ENCODE measurements at places on chromosomes 2 and 18.

- no peak for DNase-seq
Observed at GRCh38 chr2:205496370-205496769, 185.9 kb upstream of the NRP2 start.

- no peak for DNase-seq
Observed at GRCh38 chr2:5175231-5175630, 517.0 kb upstream of the SOX11 start.

DNA sequence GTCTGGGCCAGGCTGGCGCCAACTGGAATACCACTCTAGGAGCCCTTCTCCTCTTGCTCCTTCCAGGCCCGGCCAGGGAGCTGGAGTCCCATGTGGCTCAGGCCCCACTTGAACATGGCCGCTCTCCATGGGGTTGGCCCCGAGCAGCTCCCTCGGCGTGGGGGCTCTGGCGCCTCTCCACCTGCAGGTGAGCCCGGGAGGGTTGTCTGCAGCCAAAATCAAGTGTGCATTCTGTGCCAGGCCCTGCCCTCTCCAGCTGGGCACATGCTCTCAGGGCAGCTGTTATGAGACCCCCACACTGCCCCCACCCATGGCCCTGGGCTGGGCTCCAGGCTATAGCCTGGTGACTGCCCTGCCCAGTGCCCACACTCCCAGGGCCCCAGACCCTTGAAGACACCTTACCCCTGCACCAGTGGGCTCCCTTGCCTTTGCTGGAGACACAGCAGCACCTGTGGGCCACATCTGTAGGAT, 45.8 kb upstream of the HS6ST1 start:
- DNase-seq: no peak

- peak; percentile 68 for DNase-seq
Observed at GRCh38 chr2:100262555-100263320, 59.6 kb downstream of the LONRF2 start.

GRCh38 chr2:120773186-120773800, 37.6 kb downstream of the GLI2 start:
- no peak for DNase-seq

- no peak for DNase-seq
Observed at GRCh38 chr18:67456711-67457110, 59.8 kb downstream of the DSEL start.

GRCh38 chr18:26255695-26256622, 29.7 kb downstream of the TAF4B start:
- DNase-seq: no peak

DNA sequence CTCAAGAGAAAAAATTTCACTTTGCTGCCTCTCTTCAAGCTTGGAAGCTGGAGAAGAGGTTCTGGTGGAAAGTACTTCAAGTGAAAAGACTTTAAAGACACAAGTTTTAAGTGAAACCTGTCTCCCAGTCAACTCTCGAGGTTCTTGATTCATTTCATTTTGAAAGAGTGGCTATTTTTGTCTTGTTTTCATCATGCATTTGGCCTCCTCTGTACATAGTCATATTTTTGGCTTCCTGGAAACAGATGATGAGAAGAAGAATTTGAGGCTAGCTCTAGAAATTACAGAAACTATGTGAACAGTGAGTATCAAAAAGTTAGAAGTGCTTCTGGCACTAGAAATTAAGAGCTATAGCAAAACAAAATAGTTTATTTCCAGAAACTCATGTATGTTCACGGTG, 124.8 kb downstream of the DTNA start:
- no peak for DNase-seq

- DNase-seq: no peak
Observed at GRCh38 chr2:112790305-112790704, 6.0 kb upstream of the IL1A start.

DNA sequence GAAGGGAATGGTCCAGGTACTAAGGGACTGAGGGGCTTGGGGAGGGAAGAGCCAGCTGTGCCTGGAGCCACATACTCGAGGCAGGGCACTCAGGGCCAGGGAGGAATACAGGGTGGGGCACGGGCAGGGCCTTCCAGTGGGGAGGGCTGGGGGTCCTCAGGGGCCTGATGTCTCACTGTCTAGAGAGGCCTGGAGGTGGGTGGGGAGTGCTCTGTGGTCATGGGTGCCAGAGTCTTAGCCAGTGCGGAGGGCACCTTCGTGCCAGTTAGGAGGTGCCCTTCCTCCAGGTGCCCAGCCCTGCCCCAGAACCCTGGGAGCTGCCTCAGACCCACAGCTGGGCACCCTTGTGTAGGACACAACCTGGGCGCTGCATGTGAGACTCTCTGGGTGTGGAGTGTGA, 81.2 kb downstream of the SMAD7 start:
- no peak for DNase-seq

DNA sequence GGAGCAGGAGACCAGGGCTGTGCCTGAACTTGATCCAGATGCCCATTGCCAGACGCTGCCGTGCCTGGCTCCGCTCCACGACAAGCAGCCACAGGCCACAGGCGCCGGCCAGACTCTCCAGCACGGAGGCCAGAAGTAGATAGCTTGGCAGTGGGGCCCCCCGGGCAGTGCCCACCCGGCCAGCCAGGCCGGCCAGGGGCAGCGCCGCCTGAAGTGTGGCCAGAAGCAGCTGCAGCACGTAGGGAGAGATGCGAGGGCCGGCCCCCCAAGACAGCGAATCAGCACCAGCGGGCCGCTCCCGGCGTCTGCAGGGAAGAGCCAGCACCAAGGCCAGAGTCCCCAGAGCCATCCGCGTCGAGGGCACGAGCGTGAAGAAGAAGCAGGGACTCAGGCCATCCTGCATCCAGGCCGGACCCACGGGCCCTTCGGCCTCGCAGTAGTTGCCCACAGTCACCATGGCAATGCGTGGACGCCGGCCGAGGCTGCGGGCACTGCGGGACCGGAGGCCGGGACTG, 484 bp downstream of the ABCB6 start:
- DNase-seq: peak; percentile 79

GRCh38 chr2:170766693-170767092, 3.5 kb upstream of the ERICH2 start:
- no peak for DNase-seq

DNA sequence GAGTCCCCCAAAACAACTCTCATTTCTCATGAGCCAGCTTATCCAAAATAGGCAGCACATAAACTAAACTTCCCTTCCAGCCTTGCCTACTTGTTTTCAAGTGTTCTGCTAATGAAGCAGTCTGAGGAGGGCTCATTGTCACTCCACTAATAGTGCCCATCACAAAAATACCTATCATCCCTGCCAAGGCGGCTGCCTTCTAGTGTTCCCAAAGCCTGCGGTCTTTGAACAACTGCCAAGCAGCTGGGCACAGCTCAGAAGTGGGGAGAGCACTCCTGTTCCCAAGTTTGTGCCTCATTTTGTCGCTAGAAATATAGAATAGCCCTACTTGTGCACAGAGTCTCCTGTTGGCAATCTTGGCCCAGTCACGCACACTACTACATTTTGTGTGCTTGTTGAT, 50.3 kb downstream of the DTNA start:
- DNase-seq: no peak

- no peak for DNase-seq
Observed at GRCh38 chr2:152115952-152116351, 17.1 kb upstream of the CACNB4 start.

- DNase-seq: no peak
Observed at GRCh38 chr18:48781988-48782363, 168.8 kb downstream of the SMAD7 start.

- DNase-seq: no peak
Observed at GRCh38 chr2:49306925-49307324, 152.6 kb upstream of the FSHR start.

- DNase-seq: no peak
Observed at GRCh38 chr2:219719521-219719920, 92.1 kb downstream of the SLC4A3 start.

Data from anterior cingulate cortex (tissue), 58 donors.